ENCODE measurements at places on chromosomes 3 and 15.

DNA sequence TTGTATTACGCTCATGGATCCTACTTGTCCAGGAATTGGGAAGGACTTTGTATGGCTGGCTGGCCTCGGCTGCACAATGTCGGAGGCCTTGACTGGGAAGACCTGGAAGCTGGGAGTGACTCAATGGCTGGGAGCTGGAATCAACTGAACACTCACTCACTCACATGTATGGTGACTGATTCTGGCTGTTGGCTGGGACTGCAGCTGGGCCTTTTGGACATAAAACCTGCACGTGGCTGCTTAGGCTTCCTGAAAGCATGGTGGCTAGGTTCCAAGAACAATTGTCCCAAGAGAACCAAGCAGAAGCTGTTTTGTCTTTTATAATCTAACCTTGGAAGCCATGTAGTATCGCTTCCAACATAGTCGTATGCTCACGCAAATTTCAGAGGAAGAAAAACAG is 38.0 kb upstream of the CMTM8 start:
- DNase-seq = no peak

DNA sequence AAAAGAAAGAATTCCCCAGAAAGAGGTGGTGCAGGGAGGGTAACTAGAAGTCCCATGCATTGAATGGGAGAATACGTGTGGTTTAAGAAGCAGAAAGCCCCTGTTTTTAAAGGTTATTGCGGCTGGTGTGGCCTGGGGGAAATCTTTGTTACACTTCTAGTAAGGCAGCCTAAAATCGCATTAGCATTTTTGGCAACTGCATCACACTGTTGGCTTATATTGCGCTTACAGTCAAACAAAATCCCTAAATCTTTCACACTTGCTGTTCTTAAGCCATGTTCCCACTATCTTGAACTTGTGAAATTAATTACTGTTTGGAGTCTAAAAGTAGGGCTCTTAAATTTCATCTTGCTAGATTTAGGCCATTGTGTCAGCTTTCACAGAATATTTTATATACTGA is 66.0 kb upstream of the GOLIM4 start:
- no peak for DNase-seq

DNA sequence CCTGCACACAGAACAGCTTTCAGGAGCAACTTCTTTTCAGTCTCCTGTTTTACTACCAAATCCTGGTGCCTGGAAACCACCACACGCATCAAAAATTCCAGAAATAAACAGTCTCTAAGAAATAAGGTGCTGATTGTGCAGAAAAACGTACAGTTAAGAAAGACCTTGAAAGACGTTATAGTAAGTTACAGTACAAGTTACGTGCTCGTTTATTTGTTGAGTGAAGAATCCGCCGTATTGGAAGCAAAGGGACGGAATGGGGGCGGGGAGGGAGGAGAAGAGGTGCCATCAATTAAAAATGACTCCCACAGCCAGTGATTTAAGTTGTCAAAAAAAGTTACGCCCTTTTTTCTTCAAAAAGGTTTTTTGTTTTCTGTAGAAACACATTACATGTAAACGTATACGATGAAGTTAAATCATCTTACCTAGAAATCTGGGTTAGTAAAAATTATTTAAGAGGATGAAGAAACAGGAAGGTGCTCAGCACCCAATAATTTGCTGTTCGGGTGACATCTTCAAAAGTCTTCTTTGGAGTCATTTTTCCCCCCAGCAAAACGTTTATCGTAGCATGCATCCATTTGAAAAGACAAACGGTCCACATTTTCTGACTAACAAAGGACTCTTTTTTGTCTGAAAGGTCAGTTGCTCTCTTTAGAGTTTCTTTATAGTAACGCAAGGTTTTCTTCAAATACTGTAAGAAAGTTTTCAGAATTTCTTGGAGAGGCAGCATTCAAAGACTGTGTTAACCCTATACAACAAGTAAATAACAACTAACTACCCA is 782 bp upstream of the UACA start:
- DNase-seq = no peak

DNA sequence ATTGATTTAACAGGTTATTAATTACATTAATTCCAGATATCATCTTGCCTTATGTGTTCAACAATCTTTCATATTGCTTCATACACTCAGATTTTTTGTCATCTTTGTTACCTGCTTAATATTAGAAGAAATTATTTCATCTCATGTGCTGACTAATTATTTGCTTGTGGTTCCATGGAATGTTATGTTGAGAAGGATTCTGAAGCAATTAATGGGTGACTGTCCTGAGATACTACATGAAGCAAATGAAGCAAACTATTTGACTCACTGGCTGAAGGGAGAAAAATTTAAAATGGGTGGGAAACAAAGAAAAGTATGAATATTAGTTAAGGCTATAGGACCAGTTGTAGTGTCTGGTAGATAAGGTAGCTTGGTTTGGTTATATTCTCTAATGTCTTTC is 443.8 kb upstream of the EPHA6 start:
- DNase-seq = no peak

DNA sequence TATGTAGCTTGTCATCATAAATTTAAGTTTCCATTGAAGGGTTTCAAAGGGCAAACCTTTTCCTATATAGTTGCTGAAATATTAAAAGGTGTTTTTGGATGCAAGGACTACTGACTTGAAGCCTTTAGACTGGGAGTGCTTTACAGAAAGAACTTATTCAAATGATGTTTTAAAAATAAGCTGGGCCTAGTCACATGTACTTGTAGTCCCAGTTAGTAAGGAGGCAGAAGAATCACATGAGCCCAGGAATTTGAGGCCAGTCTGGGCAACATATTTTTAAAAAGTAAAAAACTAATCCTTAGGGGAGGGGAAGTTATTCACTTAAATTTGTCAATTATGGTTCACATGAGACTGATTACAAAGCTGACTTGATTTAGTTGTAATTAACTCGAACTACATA is 65.0 kb downstream of the SMARCC1 start:
- no peak for DNase-seq

- no peak for DNase-seq
Measured at GRCh38 chr15:51144021-51144532, 49.4 kb upstream of the TNFAIP8L3 start.

GRCh38 chr3:147483578-147483977 is 74.4 kb downstream of the ZIC1 start:
- no peak for DNase-seq

- DNase-seq = no peak
Measured at GRCh38 chr3:141379250-141379966, 11.1 kb downstream of the ZBTB38 start.

DNA sequence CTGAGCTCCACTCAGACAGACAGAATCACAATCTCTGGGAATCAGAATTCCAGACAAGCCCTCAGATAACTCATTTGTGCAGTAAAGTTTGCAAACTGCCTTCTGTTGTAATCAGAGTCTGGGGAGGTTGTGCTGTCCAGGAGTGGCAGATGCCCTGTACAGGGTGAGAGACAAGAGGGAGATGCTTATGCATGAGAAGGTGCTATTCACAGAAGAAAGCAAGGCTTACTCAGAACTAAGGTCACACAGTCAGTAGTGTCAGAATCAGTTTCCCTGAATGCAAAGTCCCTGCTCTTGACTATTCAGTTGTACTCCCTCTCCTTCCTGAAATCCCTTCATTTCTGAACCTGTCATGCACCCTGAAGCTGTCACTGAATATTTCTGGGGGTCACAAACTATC is 43.7 kb downstream of the SRPRB start:
- no peak for DNase-seq

- no peak for DNase-seq
Measured at GRCh38 chr3:98796334-98796733, 33.2 kb downstream of the ST3GAL6 start.

GRCh38 chr3:32632533-32633265 is 52.3 kb upstream of the CNOT10 start:
- no peak for DNase-seq

DNA sequence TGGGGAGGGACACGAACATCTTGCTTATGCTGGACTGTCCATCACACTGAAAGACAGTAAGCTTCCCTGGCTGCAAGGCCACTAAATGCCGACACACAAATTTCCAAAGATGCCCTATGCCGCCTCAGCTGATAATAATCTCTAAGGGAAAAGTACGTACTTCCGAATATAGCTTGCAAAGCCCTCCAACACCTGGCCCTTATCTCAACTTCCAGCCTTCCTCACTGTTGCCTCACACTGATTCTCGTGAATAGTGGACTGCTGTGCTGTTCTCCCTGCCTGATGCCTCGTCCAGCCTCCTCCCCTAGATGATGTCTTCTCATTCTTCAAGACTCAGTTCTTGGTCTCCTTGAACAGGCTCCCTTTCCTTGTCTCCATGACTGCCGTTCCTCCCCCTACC is 72.3 kb downstream of the CD47 start:
- no peak for DNase-seq

DNA sequence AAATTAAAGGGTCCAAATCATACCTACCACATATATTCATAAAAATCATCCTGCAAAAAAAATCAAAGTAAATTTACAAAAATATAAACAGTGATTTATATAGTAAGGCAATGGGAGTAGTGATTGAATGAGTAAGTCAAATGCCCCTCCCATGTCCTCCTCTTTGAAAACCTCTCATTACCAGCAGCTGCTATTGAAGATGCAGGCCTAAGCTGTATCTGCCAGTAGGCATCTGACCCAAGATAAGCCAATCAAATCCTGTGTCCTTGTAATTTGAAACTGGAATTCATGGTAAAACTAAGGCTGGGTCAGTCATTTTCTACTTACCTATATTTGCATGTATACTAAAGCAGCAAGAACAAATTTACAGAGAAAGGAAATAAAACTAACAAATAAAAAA is 60.4 kb upstream of the POU1F1 start:
- DNase-seq = no peak
